CD4-positive, alpha-beta T cell treated with Interferon alpha-2 for 1 hour (primary cell): ENCODE measurements at places on chromosomes 13 and 19.

GRCh38 chr13:23730251-23730650 is 158.9 kb downstream of the MIPEP start:
- no peak for DNase-seq

GRCh38 chr13:60395971-60396782 is 843 bp upstream of the TDRD3 start:
- DNase-seq, result peak; percentile 91

DNA sequence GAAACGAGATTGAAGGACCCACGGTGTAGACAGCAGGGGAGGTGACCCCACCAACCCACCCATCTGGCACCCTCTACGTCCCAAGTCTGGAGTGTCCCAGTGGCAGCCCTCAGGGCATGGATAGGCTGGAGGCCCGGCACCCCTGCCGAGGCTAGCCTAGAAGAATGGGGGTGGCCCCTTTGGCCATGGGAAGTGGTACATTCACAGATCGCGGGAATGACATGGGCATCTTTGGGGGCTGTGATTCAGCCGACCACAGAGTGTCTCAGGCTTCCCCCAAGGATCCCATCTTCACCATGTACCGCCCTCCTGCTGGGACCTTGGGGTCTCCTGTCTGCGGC is 11.3 kb upstream of the MKNK2 start:
- no peak for DNase-seq

DNA sequence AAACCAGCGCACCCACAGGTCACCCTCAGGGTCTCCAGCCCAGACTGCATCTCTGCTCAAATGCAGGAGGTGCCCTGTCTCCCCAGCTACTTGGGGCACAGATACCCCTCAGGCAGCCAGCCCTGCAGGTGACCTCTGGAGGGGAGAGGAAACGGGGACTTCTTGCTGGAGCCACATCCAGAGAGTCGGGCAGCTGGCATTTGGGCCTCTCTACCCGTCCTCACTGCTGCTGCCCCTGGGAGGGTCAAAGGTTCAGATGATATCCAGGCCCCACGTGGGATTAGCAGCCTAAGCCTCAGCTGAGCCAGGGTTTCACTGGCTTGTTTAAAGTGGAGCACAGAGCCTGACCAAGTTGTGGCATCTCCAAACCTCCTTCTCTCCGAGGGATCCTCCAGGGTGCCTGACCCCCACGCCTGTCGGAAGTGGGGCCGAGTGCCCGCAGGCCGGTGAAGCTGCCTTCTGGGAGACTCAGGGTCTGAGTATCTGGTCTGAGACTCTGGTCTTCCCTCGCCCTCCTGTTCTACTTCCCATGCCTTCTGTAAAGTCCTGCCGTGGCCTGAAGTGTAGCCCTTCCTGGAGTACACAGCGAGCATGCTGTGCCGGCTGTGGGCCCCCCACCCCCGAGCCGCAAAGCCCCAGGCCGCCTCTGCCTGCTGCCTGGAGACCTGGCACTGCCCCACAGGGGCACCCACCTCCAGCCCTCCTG is 2.1 kb downstream of the RASA3 start:
- no peak for DNase-seq

DNA sequence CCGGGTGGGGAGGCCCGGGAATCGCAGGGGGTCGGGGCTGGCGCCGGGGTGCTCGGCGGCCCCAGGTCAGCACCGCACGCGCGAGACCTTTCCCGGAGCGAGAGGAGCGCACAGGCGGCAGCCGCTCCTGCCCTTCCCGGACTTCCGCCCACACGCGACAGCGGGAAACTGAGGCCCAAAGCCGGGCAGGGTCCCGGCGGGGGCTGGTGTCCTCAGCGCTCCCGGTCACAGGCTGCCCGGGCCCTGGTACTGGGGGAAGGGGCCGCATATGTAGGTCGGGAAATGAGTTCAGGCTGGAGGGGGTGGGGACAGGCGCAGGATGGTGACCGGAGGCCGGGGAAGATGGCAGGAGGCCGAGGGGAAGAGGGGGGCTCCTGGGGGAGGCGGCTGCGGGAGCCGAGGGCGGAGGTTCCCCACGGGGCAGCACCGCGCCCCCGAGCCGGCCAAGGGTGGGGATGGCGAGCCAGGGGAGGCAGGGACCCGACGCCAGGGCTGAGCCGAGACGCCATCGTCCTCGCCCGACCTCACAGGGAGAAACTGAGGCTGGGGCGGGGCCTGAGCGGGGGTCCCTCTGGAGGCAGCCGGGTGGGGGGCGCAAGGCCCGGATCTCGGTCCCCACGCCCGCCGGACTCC is 662 bp downstream of the CBARP start:
- no peak for DNase-seq

GRCh38 chr13:43684963-43685725 is 101.6 kb downstream of the ENOX1 start:
- no peak for DNase-seq

- no peak for DNase-seq
Measured at GRCh38 chr13:33261387-33262061, 24.0 kb downstream of the STARD13 start.

- peak; percentile 58 for DNase-seq
Measured at GRCh38 chr19:16449330-16449961, 22.3 kb downstream of the EPS15L1 start.

- no peak for DNase-seq
Measured at GRCh38 chr13:90448466-90449037, 898.9 kb upstream of the MIR17HG start.

GRCh38 chr13:63409791-63410351 is 1994.2 kb upstream of the PCDH20 start:
- no peak for DNase-seq

DNA sequence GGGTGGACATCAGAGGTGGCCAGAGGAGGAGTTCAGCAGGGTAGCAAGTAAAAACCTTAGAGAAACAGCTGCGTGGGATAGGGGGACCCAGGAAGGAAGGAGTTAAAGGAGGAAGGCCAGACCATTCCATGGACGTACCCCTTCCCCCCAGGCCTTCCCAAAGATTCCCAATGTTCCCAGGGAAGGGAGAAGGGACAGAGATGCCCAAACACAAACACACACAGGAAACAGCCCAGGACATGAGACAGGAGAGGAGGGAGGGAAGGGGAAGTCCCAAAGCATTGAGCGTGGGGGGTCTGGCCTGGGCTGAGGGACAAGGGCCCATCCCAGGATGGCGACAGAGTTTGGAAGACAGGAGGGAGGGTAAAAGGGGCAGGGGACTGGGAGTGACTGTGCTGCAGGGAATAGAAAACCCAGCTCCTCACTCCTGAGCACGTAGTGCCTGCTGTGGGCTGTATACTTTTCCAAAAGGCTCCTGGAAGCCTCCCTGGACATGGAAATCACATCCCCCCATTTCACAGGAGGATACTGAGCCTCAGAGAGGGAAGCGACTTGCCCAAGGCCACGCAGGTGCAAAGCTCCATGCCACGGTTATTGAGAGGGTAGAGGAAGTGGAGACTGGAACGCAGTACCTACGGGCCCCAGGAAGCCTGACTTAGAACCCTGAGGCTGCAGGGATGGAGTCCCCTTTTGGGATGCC is 1.1 kb downstream of the SYDE1 start:
- DNase-seq, result no peak

DNA sequence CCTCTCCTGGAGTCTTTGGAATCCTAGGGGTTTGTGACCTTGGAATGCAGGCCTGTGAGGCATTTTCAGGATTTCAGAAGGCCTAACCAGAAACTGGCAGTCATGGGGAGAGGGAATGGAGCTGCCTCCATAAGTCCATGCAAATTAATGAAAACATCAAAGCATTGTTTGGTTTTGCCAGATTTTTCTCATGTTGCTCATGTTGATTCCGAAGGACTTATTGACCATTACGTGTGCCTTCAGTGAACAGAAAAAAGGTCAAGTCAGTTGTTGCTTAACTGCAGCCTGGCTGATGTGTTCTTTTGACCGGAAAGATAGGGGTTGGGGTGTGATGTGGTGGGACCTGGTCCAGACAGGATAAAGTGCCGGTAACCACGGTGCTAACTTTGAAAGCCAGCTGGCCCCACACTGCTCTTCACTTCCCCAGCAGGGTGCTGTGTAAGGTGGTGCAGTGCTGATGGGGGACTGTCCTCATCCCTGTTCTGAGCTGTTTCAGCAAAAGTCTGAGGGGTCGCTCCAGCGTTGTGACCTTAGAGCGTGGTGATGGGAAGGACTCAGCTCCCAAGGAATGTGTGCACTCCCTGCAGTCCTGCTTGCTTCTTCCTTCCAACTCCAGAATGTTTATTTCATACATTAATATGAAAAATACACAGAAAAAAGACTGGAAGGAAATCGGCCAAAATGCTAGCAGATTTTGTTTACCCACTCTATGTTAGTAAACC is 3.5 kb downstream of the RNF113B start:
- DNase-seq, result no peak

DNA sequence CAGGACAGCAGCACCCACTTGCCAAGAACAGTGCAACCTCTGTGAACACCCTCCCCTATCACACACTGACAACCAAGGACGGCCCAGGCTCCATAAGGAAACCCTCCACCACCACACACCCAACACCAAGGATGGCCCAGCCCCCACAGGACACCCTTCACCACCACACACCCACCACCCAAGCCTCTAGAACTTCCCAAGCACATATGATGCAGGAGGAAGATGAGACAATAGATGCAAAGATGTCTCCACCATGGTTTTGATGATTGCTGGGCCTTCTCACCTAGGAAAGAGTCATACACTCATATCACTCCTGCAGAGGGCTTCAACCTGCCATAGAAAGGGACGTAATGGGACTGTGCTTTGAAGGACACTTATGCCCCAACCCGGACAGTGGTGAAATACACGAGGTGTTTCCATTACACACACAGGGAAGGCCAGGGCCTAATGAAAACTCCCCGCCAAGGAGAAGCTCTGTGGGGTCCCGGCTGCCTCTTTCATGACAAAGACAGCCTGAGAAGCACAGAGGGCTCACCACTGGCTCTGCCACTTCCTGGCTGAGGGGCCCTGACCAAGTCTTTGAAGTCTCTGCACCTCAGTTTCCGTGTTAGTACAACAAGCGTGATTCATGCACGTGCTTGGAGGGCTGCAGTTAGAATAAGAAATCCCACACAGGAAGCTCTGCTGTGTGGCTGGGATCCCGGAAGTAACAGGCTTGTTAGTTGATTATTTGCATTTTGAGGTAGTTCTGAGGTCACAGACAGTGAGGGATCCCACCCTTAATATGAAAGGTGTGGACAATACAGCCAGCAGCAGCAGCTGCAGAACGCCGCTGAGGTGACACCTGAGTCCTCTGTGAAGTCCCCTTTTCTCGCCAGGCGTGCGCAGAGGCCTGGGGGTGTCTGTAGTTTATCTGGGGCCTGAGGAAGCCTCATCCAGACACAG is 61.9 kb upstream of the ATP12A start:
- peak; percentile 81 for DNase-seq

GRCh38 chr13:44048326-44048725 is 168.6 kb downstream of the LACC1 start:
- no peak for DNase-seq

GRCh38 chr13:61247149-61247936 is 168.3 kb downstream of the PCDH20 start:
- DNase-seq, result no peak

- DNase-seq, result peak; percentile 77
Measured at GRCh38 chr19:46000491-46001246, 5.4 kb downstream of the CCDC61 start.

- DNase-seq, result no peak
Measured at GRCh38 chr19:55208880-55209692, at the start of gene PTPRH. Gene PTPRH (minus strand): TSS chr19:55209501. CDS start chr19:55209433, 68 bp downstream.
